Esophagus squamous epithelium (tissue), 5 donors: ENCODE measurements at places on chromosomes 11 and 22. TPM values are rescaled to one million over a fixed set of nuclear protein-coding genes. Genes with fewer than 3 reads are reported as not detected.

ELFN2 gene
- not detected for total RNA-seq

MB gene
- total RNA-seq: not detected

CAPN5 gene
- 9.3 TPM for total RNA-seq

SLC22A9 gene
- total RNA-seq: not detected

GRCh38 chr11:953512-953911 is 27.8 kb downstream of the AP2A2 start:
- DNase-seq: no peak

- no peak for DNase-seq
These were observed 60.4 kb downstream of the RDX start for GRCh38 chr11:110235966-110236365.
